SIG-M5 (cell line): ENCODE measurements at places on chromosomes 1 and 21.
A peak's percentile ranks its signal among the peaks of the same experiment; 100 is the strongest.

DNA sequence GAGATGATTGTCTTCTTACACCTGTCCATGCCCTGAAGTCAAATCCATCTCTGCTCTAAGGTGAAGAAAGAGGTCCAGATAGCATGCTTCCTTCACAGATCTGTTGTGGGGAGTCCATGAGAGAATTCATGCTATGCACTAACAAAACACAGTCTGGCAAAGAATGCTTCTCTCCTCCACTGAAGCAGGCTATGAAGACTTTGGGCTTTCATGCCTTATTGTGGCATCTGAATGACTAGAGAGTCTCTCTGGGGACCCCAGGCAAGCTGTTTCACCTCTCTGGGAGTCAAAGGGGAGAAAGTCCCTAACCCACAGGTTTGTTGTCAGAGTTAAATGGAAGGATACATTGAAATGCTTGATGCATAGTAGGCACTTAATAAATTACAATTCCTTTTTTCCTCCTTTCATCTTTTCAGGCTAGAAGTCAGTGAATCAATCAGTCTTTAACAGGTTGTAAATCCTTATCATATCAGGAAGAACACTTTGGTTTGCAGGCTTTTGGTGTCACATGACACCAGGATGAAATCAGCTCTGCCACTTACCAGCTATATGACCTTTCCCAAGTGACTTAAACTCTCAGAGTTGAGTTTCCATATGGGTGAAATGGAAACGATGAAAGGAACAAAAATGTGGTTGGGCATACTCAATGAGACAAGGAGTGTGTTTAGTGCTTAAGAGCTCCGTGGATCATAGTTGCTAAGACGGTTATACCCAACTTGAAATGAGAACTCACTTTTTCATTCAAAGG is 200.1 kb upstream of the DAB1 start:
- DNase-seq = no peak

- no peak for DNase-seq
Observed at GRCh38 chr1:224051086-224051406, 62.9 kb upstream of the FBXO28 start.

DNA sequence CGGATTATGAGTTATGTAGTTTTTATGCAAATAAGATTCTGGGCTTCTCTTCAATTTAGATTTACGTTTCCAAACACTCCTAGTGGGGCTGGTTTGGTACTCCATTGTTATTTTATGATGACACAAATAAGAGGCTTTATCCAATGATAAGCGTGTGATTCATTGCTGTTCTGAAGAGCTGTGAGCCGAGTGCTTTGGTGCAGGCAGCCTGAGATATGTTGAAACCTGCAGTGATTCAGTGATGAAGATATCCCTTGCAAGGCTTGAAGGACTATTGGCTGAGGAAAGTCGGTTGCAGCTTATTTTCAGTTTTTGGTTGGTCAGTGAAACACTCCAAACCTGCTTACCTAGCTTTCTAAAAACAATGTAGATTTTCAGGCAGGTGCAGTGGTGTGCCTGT is 112.2 kb downstream of the RYR2 start:
- DNase-seq = no peak

DNA sequence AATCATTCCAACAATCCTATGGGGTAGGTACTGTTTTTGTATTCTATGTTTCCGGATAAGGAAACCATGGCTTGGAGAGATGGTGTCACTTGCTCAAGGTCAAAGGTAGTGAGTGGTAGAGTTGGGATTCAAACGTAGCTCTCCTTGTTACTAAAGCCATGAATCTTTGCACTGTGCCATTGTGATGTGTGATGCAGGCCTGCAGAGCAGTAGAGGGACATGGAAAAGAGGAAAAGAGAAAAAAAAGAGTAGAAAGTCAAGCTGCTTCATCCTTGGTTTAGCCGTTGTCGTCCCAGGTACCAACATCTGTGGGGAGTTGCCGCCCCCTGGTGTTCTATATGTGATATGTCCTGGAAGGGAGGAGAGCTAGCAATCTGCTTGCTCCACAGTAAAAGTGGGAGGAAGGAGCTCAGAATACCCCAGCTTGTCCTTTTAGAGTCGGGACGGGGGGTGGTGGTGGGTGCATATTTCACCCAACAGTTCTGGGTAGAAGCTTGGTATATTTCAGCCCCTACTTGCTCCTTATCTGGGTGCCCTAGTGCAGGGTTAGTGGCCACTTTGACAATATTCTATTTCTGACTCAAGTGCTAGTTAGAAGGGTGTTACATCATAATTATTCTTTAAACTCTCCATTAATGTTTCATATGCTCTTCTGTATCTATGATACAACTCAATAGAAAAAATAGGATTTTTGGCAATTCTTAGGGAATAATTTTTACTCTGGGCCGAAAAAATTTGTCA is 98.4 kb downstream of the EBNA1BP2 start:
- DNase-seq = no peak

- peak; percentile 80 for DNase-seq
Observed at GRCh38 chr1:206575165-206575893, 36.9 kb downstream of the EIF2D start.
